NCI-H1417 treated with DMSO at 0.1 percent for 48 hours (cell line): ENCODE measurements at places on chromosomes 3 and 15.

GRCh38 chr3:10195366-10196089 is 30.8 kb downstream of the IRAK2 start:
- DNase-seq, result no peak

DNA sequence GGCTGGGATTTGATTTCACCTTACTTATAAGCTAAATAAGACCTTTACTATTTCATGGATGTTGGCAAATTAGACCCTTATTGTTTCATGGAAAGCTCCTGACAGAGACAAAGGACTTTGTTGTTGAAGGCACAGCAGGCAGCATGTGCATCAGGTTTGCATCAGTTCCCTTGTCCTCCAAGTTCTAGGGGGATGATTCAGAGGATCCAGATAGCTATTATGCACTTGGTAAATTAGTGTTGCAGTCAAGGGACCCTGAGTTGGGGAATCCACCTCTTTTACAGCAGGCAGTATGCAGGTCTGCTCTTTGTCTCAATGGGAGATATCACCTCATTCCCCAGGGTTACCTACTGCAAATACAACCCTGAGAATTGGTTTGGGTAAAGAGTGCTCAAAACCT is 131.4 kb upstream of the IGSF10 start:
- DNase-seq, result no peak

GRCh38 chr15:47661661-47662180 is 55.6 kb upstream of the SEMA6D start:
- no peak for DNase-seq

- DNase-seq, result no peak
These were observed 159.6 kb downstream of the MEIS2 start for GRCh38 chr15:36940636-36941260.

DNA sequence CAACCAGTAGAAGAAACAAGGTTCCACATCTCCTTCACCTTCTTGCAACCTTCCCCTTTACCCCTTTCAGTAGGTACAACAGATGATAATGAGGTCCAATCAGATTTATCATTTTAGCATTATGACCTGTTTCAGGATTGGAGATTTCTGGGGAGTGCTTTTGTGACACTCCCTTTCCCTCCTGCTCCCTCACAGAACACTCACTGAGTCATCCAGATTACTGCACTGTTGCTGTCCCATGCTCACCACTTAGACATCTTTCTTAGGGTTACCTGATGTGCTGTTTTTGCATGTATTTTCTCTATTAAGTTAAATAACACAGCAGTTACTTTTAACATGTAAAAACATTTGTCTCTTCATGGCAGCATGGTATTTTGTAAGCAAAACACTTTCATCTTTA is 118.5 kb downstream of the MFSD1 start:
- DNase-seq, result no peak

DNA sequence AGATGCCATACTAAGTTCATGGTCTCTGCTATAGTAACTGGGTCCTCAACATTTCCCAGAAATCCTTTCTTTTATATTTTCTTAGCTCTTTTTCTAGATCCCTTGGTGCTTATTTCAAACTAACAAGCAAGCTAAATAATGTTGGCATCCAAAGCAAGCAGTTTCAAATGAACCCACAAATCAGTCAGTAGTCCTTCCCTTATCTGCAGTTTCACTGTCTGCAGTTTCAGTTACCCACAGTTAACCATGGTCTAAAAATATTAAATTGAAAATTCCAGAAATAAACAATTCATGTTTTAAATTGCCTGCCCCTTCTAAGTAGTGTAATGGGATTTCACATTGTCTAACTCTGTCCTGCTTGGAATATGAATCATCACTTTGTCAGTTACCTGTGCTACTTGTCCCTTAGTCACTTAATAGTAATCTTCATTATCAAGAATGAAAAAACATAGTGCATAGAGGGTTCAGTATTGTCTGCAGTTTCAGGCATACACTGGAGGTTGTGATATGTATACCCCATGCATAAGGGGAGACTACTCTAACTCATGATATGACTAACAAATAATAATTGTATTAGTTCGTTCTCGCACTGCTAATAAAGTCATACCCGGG is 633.7 kb downstream of the MECOM start:
- no peak for DNase-seq

DNA sequence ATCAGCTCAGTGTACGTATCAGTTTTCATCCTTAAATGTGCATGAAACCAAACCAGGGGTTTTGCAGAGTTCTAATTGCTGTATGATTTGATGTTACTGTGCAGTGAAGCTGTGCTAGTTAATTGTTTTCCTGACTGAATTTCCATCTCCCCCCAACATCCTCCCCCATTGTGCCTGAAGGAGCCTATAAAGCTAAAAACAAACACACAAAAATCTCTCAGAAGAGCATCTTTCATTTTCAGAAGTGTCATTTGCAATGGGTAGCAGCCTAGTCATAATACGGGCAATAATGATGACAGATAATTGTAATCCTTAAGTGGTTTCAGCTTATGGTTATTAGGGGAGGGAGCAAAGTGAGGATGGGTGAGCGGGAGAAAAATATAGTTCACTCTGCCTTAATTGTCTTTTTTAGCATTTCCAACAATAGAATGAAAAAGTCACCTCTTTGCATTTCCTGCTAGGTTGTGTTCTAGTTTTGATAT is 207.9 kb upstream of the TBL1XR1 start:
- DNase-seq, result peak; percentile 94

- no peak for DNase-seq
These were observed 2.1 kb downstream of the SLC41A3 start for GRCh38 chr3:126081618-126082361.

DNA sequence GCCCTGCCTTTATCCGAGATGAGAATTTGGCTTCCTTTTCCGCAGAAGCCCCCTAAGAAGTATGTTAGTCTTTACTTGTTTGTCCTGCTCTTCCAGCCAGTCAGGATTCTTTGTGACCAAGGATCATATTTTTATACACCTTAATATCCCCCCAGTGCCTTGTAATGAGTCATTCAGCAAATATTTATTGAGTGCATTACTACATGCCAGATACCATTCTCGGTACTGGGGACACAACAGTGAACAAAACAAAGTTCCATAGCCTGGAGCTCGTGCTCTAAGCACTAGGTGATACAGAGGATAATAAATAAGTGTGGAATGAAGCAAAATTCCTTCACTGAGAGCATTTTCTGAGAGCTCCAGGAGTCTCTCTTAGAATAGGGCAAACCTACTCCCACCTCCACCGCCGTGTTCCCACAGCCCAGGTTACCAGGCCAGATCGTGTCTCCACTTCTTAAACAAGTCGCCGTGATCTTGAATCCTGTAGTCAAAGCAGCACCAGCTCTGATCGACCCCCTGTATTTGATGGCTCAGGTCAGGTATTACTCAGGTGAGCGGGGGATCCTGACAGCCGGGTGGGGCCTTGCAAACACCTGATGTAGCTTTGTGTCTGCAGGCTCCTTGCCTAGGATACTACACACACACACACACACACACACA is 18.5 kb downstream of the TTC21A start:
- no peak for DNase-seq

GRCh38 chr3:11944052-11944673 is 60.0 kb upstream of the SYN2 start:
- no peak for DNase-seq

- DNase-seq, result no peak
These were observed 1.0 kb upstream of the TBC1D21 start for GRCh38 chr15:73872346-73872745.

GRCh38 chr3:187920913-187921312 is 175.6 kb upstream of the BCL6 start:
- no peak for DNase-seq
